HFFc6 (cell line): ENCODE measurements at places on chromosomes 3 and 15. TPM values are rescaled to one million over a fixed set of nuclear protein-coding genes. Genes with fewer than 3 reads are reported as not detected.

- H3K4me3 ChIP-seq, result peak overlapping the region; percentile 41
- DNase-seq, result peak; percentile 52
- peak overlapping the region; percentile 94 for H3K27ac ChIP-seq
- peaks cover 2% of the 10 kb centered on the region for H3K27me3 ChIP-seq
- H3K4me1 ChIP-seq, result peaks cover 60% of the 10 kb centered on the region
- peaks cover 41% of the 10 kb centered on the region for H3K36me3 ChIP-seq
These were observed 83.9 kb downstream of the CHSY1 start for GRCh38 chr15:101167753-101168462.

Gene ZNF639
- total RNA-seq, result 28.5 to 28.9 TPM (median 28.6 TPM) in 3 replicates

GRCh38 chr3:70856414-70857162, 544.1 kb upstream of the MDFIC2 start:
- H3K36me3 ChIP-seq, result no peaks in the 10 kb centered on the region
- peak overlapping the region; percentile 44 for H3K4me3 ChIP-seq
- H3K27ac ChIP-seq, result peak overlapping the region; percentile 78
- H3K4me1 ChIP-seq, result peaks cover 70% of the 10 kb centered on the region
- DNase-seq, result peak; percentile 79
- no peaks in the 10 kb centered on the region; the same call in 1 of the 2 replicates for H3K27me3 ChIP-seq

Gene ZNF502
- 0.18 to 0.61 TPM in 2 of 3 replicates, not detected in the other for total RNA-seq

Gene AGBL1
- total RNA-seq, result not detected in 3 replicates

GRCh38 chr15:31070867-31071266, 30.7 kb downstream of the TRPM1 start:
- H3K27ac ChIP-seq, result no peak overlapping the region
- H3K4me3 ChIP-seq, result no peak overlapping the region
- no peaks in the 10 kb centered on the region for H3K36me3 ChIP-seq

GRCh38 chr3:42550250-42550649, 31.5 kb downstream of the SEC22C start:
- no peak overlapping the region for H3K4me3 ChIP-seq
- H3K4me1 ChIP-seq, result no peaks in the 10 kb centered on the region
- H3K36me3 ChIP-seq, result peaks cover 26% of the 10 kb centered on the region
- no peak for DNase-seq
- H3K27ac ChIP-seq, result no peak overlapping the region

GRCh38 chr15:74147051-74147450, 16.7 kb downstream of the ISLR2 start:
- H3K36me3 ChIP-seq, result no peaks in the 10 kb centered on the region
- H3K27ac ChIP-seq, result no peak overlapping the region
- no peak for DNase-seq
- H3K4me1 ChIP-seq, result no peaks in the 10 kb centered on the region
- H3K27me3 ChIP-seq, result peaks cover 14% of the 10 kb centered on the region
- no peak overlapping the region for H3K4me3 ChIP-seq

DNA sequence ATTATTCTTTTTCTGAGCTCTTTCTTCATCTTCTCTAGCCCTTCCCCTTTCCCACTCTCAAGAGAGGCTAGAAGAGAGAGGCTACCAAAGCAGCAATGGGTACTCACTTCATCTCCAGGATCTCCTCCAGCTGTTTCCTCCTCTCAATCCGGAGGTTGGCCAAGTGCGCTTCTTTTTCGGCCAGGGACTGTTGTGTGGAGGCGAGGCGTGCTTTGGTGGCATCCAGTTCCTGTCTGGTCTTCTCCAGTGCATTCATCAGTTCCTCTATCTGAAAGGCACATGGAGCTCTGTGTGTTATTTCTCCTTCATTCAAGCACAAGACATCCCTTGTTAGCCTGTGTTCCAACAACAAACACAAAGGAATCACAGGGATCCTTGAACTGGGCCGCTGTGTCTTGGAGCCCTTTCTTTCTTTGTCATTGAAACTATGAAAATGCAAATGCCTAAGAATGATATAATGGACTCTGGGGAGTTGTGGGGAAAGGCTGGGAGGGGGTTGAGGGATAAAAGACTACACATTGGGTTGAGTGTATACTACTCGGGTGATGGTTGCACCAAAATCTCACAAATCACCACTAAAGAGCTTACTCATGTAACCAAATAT, 401.3 kb upstream of the WNT5A start:
- H3K36me3 ChIP-seq, result no peaks in the 10 kb centered on the region
- H3K27me3 ChIP-seq, result no peaks in the 10 kb centered on the region
- DNase-seq, result no peak
- H3K27ac ChIP-seq, result no peak overlapping the region

Gene SI
- not detected in 3 replicates for total RNA-seq

Gene LTF
- total RNA-seq, result not detected in 3 replicates

DNA sequence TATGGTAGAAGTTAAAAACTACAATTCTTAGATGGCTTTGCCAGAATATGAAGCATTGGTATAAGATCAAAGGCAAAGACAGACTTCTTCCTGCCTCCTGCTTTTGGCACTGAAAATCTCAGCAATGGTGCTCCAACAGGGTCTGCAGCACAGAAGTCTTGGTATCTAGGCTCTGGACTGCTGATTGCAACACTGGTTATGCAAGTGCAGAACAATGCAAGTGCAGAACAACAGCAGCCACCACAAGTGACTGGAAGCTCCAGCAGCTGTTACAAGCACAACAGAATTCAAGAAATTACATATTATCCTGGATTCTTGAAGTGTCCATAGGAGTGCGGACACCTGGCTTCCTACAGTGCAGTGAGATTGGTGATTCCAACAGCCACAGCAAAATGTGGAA, 33.7 kb downstream of the ZBTB20 start:
- no peaks in the 10 kb centered on the region for H3K36me3 ChIP-seq
- DNase-seq, result no peak
- no peak overlapping the region for H3K4me3 ChIP-seq
- no peaks in the 10 kb centered on the region for H3K4me1 ChIP-seq
- H3K27me3 ChIP-seq, result peaks cover 1% of the 10 kb centered on the region; the same call in 1 of the 2 replicates

Gene FILIP1L
- 38.6 to 54.7 TPM (median 49.8 TPM) in 3 replicates for total RNA-seq

DNA sequence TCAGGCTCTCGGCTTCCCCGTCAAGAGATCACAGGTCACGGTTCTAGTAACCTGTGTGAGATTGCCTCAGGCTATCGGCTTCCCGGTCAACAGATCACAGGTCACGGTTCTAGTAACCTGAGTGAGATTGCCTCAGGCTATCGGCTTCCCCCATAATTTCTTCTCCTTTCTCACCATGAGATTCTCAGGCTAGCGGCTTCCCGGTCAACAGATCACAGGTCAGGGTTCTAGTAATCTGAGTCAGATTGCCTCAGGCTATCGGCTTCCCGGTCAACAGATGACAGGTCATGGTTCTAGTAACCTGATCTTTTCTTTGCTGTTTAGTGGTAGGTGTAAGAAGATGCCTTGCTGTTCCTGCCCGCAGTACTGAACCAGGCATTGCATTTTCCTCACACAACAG, 418.2 kb upstream of the ZNF717 start:
- H3K4me3 ChIP-seq, result no peak overlapping the region
- no peaks in the 10 kb centered on the region for H3K36me3 ChIP-seq
- DNase-seq, result no peak
- no peaks in the 10 kb centered on the region for H3K27me3 ChIP-seq
- no peak overlapping the region for H3K27ac ChIP-seq

GRCh38 chr3:138782755-138783154, 52.0 kb downstream of the PIK3CB start:
- no peaks in the 10 kb centered on the region for H3K27me3 ChIP-seq
- no peak overlapping the region for H3K27ac ChIP-seq
- peaks cover 19% of the 10 kb centered on the region for H3K36me3 ChIP-seq
- no peak overlapping the region for H3K4me3 ChIP-seq
- no peak for DNase-seq
- peaks cover 7% of the 10 kb centered on the region for H3K4me1 ChIP-seq

Gene SUCNR1
- total RNA-seq, result not detected in 3 replicates

- H3K4me3 ChIP-seq, result peak overlapping the region; percentile 60; the same call in 1 of the 2 replicates
- peak overlapping the region; percentile 97 for H3K27ac ChIP-seq
- peaks cover 21% of the 10 kb centered on the region for H3K4me1 ChIP-seq
- H3K27me3 ChIP-seq, result peaks cover 2% of the 10 kb centered on the region; the same call in 1 of the 2 replicates
These were observed 36.6 kb downstream of the ATP6V1A start for GRCh38 chr3:113783463-113783862.

- no peak overlapping the region for H3K4me3 ChIP-seq
- no peak overlapping the region for H3K27ac ChIP-seq
- DNase-seq, result no peak
- no peaks in the 10 kb centered on the region for H3K4me1 ChIP-seq
- no peaks in the 10 kb centered on the region for H3K36me3 ChIP-seq
- H3K27me3 ChIP-seq, result peaks cover 15% of the 10 kb centered on the region
These were observed 243.9 kb upstream of the UMPS start for GRCh38 chr3:124486324-124486723.

Gene PLA1A
- total RNA-seq, result not detected in 3 replicates

DNA sequence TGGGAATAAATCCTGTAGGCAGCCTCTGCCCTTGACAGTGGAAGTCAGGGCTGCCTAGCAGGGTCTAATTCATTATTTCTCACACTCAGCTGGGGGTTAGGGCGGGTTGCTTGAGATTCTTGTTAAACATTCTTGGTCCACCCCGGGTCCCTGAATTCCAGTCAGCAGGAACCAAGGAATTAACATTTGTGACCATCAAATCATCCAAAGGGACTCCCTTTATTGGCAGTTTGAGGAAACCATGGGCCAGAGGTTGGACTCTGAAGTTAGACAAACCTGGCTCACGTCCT, 122.8 kb downstream of the EEFSEC start:
- DNase-seq, result no peak
- no peak overlapping the region for H3K27ac ChIP-seq
- H3K27me3 ChIP-seq, result peaks cover 2% of the 10 kb centered on the region
- peaks cover 56% of the 10 kb centered on the region for H3K4me1 ChIP-seq
- H3K4me3 ChIP-seq, result no peak overlapping the region

- H3K27ac ChIP-seq, result no peak overlapping the region
- peaks cover 25% of the 10 kb centered on the region for H3K27me3 ChIP-seq
- peak overlapping the region; percentile 94 for H3K4me3 ChIP-seq
- peak; percentile 73 for DNase-seq
- H3K4me1 ChIP-seq, result peaks cover 28% of the 10 kb centered on the region
- H3K36me3 ChIP-seq, result no peaks in the 10 kb centered on the region
These were observed 3.9 kb upstream of the TLE3 start for GRCh38 chr15:70101459-70102113.

Gene ATP8B4
- 0.39 and 0.97 TPM in 2 replicates for total RNA-seq

Gene KLHL6
- total RNA-seq, result not detected in 3 replicates

GRCh38 chr3:16476636-16477035, 36.9 kb downstream of the RFTN1 start:
- H3K27ac ChIP-seq, result peak overlapping the region; percentile 70
- H3K4me1 ChIP-seq, result peaks cover 79% of the 10 kb centered on the region
- DNase-seq, result peak; percentile 90
- peaks cover 50% of the 10 kb centered on the region for H3K36me3 ChIP-seq
- H3K27me3 ChIP-seq, result no peaks in the 10 kb centered on the region; the same call in 1 of the 2 replicates

- peaks cover 3% of the 10 kb centered on the region for H3K4me1 ChIP-seq
- H3K27me3 ChIP-seq, result peaks cover 27% of the 10 kb centered on the region
- no peak overlapping the region for H3K4me3 ChIP-seq
- no peak for DNase-seq
- H3K27ac ChIP-seq, result no peak overlapping the region
- no peaks in the 10 kb centered on the region for H3K36me3 ChIP-seq
These were observed 4.2 kb downstream of the KLHL40 start for GRCh38 chr3:42689421-42690014.
